T-cell (primary cell): ENCODE measurements at places on chromosomes 11 and 22.

DNA sequence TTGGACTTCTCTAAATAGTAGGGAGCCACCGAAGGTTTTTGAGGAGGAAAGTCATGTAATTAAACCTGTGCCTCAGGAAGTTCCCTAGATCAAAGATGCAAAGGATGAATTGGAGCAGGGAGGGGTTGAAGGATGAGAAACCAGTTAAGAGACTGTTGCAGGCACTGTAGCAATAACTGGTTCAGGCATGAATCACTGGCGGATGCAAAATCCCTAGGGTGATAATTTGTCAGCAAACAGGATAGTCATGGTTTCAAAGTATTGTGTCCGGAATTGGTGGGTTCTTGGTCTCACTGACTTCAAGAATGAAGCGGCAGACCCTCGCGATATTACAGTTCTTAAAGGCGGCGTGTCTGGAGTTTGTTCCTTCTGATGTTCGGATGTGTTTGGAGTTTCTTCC lies 19.9 kb downstream of the TRIOBP start:
- no peak for DNase-seq

DNA sequence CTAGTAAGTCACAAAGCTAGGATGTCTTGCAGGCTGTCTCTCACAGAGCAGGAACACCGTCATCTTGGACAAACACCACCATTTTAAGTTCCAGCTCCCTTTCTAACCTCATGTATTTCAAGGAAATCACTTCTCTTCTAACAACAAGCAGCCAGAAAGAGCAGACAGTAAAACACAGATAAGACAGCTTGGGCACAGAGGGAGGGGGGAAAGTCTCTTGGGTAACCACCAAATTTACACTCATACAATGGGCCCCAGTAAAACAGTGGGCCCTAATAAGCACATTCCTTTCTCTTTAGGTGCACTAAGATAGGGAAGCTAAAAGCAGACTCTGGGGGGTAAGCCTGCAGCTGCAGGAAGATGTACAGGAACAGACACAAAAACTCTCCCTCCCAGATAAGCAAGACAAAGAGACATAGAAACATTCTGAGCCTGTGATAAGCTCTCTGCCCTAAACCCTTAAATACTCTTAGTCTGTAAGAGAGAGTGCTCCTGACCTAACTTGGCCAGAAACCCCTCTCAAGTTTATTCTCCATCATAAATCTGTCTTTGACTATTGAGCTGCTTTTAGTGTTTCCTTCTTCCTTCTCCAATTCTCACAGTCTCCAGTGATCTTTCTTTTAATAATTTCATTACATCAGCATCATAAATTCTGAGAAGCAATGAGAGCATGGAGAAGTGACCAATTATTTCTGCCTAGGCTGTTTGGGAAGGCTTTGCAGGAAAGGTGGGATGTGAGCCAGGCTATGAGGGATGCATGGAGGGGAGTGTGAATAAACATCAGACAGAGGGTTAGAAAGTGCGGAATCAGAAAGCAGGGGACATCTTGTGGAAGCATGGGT lies 7.4 kb downstream of the OR10D3 start:
- DNase-seq = no peak

GRCh38 chr11:114846416-114846791 lies 168.1 kb downstream of the NXPE2 start:
- DNase-seq = no peak

DNA sequence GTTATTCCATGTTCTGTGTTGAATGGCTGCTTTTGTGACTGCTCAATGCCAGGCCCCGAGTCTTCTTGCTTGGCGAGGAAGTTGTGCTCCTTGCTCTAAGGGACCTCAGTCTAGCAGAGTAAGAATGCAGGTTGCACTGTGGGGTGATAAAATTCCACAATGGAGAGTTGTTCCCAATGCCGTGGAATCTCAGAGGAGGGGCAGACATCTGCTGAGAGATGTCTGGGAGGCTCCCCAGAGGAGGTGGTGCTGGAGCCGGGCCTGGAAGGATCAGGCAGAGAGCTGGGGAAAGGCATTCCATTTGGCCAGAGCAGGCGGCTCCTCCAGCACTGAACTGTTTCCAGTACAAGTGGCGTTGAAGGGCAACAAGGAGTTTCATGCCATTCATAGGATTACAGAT lies 55.2 kb downstream of the ST3GAL4 start:
- DNase-seq = no peak

- DNase-seq = peak; percentile 70
Observed at GRCh38 chr22:37905534-37906363, at the start of gene MICALL1. Gene MICALL1, plus strand, starts transcription at chr22:37906297. Its CDS starts 126 bp downstream, at chr22:37906423.

GRCh38 chr11:25565846-25566245 lies 766.1 kb upstream of the ANO3 start:
- DNase-seq = no peak

DNA sequence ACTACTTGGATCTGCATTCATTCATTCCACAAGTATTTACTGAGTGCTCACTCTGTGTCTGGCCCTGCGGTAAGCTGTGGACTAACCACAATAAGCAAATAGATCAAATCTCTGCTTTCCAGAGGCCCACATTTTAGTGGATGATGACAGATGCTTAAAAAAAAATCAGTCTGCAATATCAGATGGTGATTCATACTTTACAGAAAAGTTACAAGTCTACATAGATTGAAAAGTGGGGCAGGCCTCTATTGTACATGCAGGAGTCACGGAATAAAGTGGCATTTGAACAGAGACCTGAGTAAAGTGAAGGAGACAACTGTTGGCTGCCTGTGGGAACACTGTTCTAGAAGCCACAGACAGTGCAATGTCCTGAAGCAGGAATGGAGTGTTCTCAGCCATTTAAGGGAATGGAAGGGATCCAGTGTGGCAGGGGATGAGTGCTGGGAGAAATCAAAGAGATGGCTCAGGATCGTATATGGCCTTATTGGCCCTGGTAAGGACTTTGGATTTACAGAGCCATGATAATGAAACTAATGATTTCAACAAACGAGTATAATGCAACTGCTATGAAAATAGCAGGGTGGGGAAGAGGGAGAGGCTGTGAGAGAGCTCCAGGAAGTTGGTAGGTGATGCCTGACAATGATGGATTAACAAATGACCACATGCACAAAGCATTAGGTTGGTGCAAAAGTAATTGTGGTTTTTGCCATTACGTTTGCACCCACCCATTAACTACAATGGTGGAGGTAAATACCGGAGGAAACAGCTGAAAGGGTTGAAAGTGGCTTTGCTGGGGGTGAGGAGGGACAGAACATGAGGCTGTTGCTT lies 31.1 kb downstream of the TMEM45B start:
- no peak for DNase-seq

GRCh38 chr11:130675371-130675821 lies 227.0 kb downstream of the ADAMTS15 start:
- DNase-seq = no peak

- DNase-seq = no peak
Observed at GRCh38 chr11:78181185-78181584, 7.2 kb downstream of the KCTD21 start.

- no peak for DNase-seq
Observed at GRCh38 chr11:108916935-108917334, 252.1 kb downstream of the DDX10 start.

- peak; percentile 46 for DNase-seq
Observed at GRCh38 chr11:123434262-123434661, 4.2 kb downstream of the GRAMD1B start.

DNA sequence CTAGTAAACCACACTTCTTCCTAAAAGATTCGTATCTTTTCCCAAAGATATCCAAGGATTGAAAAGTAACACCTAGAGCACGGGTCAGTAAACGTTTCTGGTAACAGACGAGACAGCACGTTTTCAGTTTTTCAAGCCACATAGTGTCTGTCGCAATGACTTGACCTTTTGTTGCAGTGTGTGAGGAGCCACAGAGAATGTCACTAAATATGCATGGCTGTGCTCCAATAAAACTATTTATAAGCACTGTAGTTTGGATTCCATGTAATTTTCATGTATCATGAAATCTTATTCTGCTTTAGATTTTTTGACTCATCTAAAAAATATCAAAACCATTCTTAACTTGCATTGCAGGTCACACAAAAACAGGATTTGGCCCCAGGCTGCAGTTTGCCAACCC lies 18.3 kb upstream of the MICAL3 start:
- no peak for DNase-seq
